ENCODE measurements at places on chromosomes 6 and 20. TPM values are rescaled to one million over a fixed set of nuclear protein-coding genes. Genes with fewer than 3 reads are reported as not detected.

Gene OR2B6
- total RNA-seq, result not detected

Gene COX4I2
- not detected for total RNA-seq

Gene HLA-DOA
- not detected for total RNA-seq

Gene MYLK4
- total RNA-seq, result 0.51 TPM

GRCh38 chr6:13272131-13273046 lies 55.9 kb downstream of the TBC1D7 start:
- DNase-seq, result no peak

- no peak for DNase-seq
Observed at GRCh38 chr6:163996491-163996890, 582.0 kb downstream of the QKI start.

GRCh38 chr6:112770308-112770707 lies 423.2 kb downstream of the RFPL4B start:
- DNase-seq, result no peak

DNA sequence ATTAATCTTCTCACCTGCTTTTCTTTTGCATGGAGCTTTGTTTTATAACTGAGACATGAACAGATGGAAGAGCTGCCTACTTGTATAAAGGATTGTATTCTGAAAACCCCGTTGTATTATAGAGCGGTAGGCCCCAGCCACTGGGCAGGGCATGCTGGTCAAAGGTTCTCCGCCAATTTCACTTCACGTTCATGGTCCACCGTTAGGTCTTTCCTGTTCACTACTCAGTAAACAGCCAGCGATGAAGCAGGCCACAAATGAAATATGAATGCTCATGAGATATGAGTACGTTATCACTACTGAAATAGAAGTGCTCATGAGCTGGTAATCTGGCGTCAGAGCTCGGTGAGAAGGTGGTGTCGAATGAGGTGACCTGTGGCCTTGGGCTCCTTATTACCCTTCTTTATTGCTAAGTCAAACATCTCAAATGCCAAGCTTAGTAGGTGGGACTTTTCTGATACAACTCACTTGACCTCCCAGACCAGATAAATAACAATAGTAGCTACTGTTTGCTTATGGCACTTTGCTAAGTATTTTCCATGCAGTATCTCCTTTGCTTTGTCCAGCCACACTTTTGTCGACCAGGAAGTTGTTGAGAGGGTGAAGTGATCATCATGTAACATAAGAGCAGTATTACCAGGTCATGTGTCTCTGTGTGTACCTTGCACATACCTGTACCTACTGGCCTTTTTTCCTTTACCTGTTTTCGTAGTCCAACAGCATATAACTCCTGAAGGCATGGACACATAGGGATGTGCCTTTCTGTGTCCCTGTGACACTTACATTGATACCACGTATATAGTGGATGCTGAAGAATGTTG lies 16.7 kb downstream of the EDN3 start:
- DNase-seq, result no peak

DNA sequence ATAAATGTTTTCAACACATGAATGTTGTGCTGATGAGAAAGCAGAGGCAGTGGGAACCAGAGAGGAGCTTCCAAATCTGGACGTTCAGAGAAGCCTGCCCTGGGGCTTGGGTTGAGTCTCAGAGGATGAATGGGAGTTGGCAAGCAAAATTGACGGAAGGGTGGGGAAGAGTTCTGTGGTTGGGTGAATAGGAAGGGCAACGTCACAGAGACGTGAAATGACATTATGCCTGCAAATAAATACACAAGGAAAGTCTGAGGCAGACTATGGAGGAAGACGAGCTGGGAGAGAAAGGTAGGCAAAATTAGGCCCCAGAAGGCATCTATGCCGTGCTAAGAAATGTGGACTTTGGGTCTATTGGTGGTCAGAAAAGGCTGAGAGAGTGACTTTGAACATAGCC lies 25.2 kb upstream of the SGK1 start:
- DNase-seq, result no peak

- no peak for DNase-seq
Observed at GRCh38 chr6:12886961-12887775, 170.6 kb downstream of the PHACTR1 start.

- no peak for DNase-seq
Observed at GRCh38 chr20:62603907-62604785, 38.2 kb upstream of the SLCO4A1 start.

DNA sequence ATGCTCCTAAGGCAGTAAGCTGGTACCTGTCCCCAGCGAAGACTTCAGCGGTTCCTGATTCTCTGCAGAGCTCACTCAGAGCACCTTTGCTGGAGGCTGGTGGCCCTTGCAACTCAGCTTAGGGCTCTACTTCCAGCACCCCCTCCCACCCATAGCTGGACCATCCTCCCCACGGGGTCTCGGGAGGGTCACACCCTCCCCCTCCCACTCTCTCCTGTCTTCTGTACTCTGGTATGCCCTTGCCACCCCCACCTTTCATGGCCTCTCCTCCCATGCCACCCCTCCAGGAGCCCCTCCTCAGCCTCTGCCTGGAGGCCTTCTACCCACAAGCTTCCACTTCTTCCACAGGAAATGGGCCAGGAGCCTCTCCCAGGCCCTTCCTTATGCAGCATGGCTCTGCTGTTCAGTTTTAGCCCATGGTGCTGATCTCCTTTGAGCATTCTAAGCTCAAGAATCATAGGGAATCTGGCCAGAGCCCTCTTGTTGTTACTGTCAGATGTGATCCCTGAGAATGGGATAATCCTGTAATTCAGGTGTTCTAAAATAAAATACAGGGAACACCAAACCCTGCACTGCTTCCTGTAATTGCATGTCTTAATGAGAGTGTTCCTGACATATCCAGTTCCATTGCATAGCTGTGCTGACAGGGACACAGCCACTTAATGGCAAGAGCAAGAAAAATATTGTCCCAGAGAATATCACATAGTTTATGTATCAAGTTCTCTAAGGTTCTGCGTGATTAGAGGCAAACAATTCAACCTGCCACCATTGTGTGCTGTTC lies 142.1 kb downstream of the SYNDIG1 start:
- DNase-seq, result no peak

Measured in dermis blood vessel endothelial cell (primary cell).